ENCODE measurements at places on chromosomes 4 and X. TPM values are rescaled to one million over a fixed set of nuclear protein-coding genes. Genes with fewer than 3 reads are reported as not detected.

- H3K27me3 ChIP-seq = no peaks in the 10 kb centered on the region
- no peak overlapping the region for H3K4me3 ChIP-seq
- peaks cover 20% of the 10 kb centered on the region for H3K36me3 ChIP-seq
- H3K4me1 ChIP-seq = no peaks in the 10 kb centered on the region
Measured at GRCh38 chr4:144681806-144682205, 35.9 kb downstream of the HHIP start.

DNA sequence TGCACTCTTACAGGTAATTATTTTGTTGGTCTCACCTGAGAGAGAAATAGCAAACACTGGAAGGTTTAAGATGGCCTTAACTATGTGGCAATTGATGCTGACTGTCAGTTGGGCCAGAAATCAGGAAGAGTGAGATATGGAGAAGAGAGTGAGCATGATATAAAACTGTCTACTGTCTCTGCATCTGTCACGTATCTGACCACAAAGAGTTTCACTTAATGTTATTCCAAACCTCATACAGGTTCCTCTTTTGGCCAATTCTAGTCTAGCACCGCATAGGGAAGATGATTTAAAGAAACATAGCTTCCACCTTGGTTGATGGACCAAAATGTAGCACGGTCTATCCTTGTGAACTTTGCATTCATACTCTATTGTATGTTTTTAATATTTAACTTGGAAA, 381.0 kb upstream of the BOD1L1 start:
- no peak overlapping the region for H3K27ac ChIP-seq
- H3K4me1 ChIP-seq = no peaks in the 10 kb centered on the region
- DNase-seq = no peak
- H3K36me3 ChIP-seq = no peaks in the 10 kb centered on the region

- H3K27ac ChIP-seq = peak overlapping the region; percentile 34
- DNase-seq = no peak
- H3K4me3 ChIP-seq = no peak overlapping the region
- H3K36me3 ChIP-seq = peaks cover 12% of the 10 kb centered on the region
- peaks cover 20% of the 10 kb centered on the region for H3K4me1 ChIP-seq
- no peaks in the 10 kb centered on the region for H3K27me3 ChIP-seq
Measured at GRCh38 chr4:94523033-94523580, 71.4 kb downstream of the PDLIM5 start.

GRCh38 chrX:104419211-104419610, 146.8 kb upstream of the IL1RAPL2 start:
- no peaks in the 10 kb centered on the region for H3K4me1 ChIP-seq
- no peaks in the 10 kb centered on the region for H3K27me3 ChIP-seq
- DNase-seq = peak; percentile 77
- no peak overlapping the region for H3K27ac ChIP-seq
- no peak overlapping the region for H3K4me3 ChIP-seq
- H3K36me3 ChIP-seq = no peaks in the 10 kb centered on the region

DNA sequence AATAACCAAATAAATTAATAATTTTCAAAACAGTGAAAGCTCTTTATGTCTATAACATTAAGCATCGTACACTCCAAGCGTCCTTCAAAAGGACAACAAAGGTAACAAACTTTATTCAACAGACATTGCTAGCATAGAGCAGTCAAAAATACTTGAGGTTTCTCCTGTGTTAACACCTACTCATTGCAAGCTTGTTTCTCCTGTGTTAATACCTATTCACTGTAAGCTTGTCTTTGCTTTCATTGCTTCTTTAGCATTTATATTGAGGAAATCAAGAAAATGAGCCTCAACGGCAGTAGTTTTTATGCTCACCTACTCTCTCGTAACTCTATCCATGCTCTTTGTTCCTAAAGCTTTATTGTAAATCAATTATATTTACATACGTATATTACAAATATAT, 3.5 kb downstream of the SPOCK3 start:
- peaks cover 9% of the 10 kb centered on the region for H3K4me1 ChIP-seq
- DNase-seq = no peak
- H3K36me3 ChIP-seq = no peaks in the 10 kb centered on the region
- H3K27me3 ChIP-seq = peaks cover 18% of the 10 kb centered on the region
- no peak overlapping the region for H3K4me3 ChIP-seq

DNAAF6 gene
- not detected for total RNA-seq

C4orf17 gene
- not detected for total RNA-seq

ITGB1BP2 gene
- total RNA-seq = 3.2 TPM
